D341Med (cell line): ENCODE measurements at places on chromosomes 2 and 18.

DNA sequence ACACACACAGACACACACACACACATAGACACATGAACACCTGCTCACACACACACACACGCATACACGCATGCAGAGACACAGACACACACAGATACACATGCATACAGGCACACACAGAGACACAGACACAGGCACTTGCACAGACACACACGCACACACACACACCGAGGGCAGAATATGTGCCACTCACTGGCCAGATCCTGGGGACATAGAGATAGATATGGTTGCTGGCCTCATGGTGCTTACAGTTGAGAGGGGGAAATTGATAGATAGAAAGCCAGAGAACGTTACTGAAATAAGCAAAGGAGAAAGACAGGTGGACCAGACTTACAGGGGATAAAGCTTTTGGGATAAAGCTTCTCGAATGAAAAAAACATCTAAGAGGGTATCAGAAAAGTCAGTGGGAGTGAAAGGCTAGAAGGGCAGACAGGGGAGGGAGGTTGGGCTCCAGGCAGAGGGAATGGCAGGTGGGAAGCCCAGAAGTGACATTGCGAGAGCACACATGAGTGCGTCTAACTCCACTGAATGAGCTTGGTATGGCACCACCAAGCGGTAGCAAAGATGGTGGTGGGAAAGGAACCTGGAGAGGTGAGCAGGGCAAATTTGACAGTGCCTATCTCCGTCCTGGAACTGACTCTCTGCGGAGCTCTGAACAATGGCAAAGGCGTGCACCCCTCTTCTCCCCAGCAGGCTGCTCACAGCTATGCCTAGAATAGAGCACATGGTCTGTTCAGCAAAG is 390.1 kb upstream of the TRIB2 start:
- DNase-seq, result peak; percentile 20

DNA sequence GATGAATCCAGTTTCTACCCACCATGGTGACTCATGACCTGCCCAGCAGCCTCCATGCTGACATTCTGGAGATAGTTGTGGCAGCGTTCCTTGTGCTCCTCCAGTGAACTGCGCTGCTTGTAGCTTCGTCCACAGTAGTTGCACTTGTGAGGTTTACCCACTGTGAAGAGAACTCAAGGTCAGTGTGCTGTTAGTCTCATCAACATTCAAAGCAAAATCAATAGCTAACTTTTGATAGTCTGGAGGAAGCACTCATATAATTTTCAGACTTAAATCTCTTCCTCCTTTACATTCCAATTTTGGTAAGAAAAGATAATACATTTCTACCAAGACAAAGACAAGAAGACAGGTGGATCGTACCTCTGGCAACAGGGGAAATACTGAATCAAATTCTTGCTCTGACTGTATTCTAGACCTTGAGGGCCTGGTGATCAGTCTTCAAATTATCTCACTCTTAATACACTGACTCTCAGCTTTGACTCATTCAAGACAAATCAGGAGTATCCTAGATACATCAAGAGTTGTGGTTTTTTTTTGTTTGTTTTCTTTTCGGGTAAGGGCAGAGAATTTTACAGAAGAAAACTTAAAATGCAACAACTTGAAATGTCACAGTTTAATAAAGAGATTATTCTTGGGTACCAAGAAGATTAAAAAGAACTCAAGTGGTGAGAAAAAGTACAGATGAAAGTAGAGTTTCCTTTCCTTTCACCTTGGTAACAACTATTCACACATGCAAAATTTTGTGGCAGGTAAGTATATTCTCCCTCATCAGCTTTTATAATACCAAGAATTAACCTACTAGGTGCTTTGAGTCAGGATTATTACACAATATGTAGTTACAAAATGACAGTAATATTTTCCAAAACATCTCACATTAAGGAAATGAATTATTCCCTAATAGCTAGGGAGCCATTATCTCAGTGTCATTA is 129.2 kb downstream of the IKZF2 start:
- no peak for DNase-seq

DNA sequence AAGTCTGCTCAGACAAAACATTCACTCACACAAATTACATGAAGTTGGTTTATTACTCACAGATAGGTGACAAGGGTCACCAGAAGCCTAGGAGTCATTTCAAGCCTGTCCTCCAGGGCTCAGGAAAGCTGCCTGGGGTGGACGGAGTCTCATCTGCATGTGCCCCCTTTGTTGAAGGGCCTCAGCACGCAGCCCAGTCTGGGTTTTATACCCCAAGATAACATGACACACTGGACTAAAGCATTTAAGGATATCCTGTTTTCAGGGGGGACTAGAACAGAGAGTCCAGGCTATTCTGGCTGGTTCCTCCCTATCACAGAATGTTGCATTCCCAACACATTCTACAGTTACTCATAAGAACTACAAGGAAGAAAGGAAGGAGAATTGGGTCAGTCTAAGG is 164.7 kb downstream of the MREG start:
- no peak for DNase-seq

- no peak for DNase-seq
Observed at GRCh38 chr2:6896930-6897759, 19.6 kb downstream of the RSAD2 start.

- no peak for DNase-seq
Observed at GRCh38 chr18:26370037-26370436, 143.8 kb downstream of the TAF4B start.

DNA sequence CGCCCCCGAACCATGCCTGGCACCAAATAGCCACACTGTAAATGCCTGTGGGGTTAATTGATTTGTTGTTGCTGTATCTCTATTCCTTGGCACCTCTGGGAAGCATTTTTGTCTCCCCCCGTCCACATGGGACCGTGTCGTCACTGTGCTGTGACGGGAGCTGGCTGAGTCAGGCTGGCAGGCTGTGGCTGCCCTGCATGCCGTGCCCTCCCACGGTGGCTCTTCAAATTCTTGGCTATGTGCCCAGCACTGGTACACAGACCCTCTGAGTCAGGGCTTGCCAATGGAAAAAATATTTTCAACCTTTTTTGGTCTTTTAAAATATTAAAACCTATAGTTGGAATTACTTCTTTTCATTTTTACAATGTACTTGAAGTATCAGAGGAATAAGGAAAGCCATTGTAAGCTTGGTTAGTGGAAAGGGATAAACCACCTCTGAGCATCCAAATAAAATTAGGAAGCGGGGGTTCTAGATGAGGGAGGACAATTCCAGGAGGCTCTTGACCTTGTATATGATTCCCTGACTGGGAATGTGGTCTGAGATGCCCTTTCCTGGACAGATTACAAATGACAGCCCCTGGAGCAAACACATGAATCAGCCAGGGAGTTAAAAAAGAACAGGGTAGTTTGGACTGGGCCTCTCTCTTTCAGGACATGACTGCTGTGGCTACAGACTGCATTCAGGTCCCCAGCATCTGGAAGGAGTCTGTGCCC is 59.4 kb downstream of the DGKD start:
- no peak for DNase-seq

DNA sequence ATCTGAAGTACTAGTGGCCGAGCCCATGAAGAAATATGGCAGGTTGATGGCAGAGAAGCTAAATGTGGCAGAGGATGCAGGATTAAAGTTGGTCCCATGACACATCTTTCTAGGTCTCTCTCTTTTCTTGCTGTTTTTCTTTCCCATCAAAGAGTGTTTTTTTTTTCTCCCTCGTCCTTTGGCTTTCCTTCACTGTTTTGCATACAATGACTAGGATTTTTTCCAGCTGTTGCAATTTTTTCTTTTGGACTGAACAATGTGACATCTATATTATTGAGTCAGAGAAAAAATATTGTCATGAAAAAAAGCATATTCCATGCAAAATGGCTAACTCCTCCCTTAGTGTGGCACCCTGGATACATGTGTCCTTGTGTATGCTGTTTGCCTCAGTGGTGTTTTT is 939.5 kb upstream of the FANCL start:
- no peak for DNase-seq

DNA sequence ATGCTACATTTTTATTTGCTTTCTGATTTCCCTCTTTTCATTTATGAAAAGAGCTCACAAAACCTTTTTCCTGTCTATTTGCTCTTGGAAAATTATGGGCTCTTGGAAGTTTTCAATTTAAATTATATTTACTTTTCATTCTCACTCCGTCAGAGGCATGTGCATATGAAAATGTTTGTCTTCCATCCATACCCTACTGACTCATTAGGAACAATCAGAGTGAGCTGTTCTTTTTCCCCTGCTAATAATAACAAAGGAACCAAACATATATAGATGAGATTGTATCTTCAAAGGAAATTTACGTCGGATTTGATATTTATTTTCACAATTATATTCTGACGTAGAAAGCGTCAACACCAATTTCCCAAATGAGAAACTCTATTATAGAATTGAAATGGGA is 1101.2 kb downstream of the TSN start:
- DNase-seq, result no peak

- DNase-seq, result no peak
Observed at GRCh38 chr2:203908797-203909185, 27.8 kb upstream of the ICOS start.

DNA sequence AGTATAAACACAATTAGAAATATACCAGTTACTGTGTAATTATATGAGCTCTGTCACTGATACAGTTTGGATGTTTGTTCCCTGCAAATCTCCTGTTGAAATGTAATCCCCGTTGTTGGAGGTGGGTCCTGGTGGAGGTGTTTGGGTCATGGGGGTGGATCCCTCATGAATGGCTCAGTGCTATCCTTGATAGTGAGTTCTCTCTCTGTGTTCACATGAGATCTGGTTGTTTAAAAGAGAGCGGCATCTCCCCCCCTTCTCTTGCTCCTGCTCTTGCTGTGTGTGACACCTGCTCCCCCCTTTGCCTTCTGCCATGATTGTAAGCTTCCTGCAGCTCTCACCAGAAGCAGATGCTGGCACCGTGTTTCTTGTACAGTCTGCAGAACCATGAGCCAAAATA is 24.1 kb downstream of the MTX2 start:
- no peak for DNase-seq

- DNase-seq, result no peak
Observed at GRCh38 chr2:5094192-5094591, 598.0 kb upstream of the SOX11 start.

DNA sequence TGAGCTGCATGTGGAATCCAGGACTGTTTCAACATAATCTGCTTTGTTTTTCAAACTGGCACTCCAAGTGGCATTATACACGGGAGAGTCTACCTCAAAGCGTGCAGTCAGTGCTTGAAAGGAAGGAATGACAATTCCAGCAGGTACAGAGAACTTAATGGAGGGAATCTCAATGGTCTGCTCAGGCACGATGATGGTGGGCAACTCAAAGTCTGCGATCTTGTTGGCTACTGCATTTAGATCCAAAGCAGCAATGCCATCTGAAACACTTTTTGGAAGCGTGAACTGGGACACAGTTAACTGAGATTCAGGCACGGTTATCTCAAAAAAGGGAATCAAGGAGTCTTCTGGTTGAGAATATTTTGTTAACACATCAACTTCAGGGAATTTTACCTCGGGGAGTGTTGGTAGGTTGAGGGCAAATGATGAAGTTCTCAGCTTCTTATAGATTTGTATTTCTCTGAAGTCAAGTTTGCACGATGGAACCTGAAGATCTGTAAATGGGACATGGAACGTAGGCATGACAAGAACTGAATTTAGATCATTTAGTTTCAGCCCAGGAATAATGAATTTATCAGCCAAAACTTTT is 38.7 kb downstream of the APOB start:
- DNase-seq, result no peak

- no peak for DNase-seq
Observed at GRCh38 chr2:173291412-173291811, 63.3 kb upstream of the CDCA7 start.

GRCh38 chr2:96249654-96250053 is 16.1 kb downstream of the TMEM127 start:
- no peak for DNase-seq

DNA sequence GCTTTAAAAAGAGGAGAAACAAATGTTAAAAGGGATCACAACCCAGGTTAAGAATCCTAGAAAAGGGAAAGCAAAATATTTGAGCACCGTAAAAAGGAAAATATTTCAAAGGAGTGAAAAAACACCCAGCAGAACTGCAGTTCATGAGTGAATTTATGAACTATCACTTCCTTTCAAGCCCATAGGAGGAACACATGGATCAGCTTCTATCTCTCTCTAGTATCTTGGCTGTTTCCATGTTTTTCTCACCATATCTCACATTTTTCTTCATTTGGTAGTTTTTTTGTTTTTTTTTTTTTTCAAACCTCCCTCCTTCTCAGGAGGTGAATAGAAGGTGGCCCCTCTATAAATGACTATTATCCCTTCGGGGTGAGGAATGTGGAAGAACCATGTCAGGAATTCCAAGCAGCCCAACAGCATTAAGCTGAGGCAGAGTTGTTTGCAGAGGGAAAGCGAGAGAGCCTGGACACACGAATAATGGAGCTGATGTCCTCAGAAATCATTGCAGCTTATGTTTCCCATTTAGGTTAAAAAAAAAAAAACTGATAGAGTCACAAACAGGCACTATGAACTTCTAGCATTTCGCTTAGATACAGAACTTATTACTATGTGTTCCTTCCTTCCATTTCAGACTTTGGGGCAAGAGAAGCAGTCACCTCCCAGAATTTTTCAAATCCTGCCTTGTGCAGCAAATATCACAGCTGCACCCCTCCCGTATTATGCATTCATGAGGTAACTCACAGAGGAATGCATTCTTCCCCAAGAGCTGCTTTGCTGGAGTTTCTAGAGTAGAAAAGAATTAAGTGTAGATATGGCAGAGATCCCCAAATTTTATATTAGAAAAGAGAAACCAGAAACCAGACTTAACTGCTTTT is 315.6 kb downstream of the IRS1 start:
- DNase-seq, result no peak
